ENCODE measurements at places on chromosomes 4 and X. TPM values are rescaled to one million over a fixed set of nuclear protein-coding genes. Genes with fewer than 3 reads are reported as not detected.

GRCh38 chr4:35982318-35982717 is 262.0 kb downstream of the ARAP2 start:
- no peak for DNase-seq

GRCh38 chrX:34884817-34885216 is 57.8 kb upstream of the FAM47B start:
- DNase-seq: no peak

DNA sequence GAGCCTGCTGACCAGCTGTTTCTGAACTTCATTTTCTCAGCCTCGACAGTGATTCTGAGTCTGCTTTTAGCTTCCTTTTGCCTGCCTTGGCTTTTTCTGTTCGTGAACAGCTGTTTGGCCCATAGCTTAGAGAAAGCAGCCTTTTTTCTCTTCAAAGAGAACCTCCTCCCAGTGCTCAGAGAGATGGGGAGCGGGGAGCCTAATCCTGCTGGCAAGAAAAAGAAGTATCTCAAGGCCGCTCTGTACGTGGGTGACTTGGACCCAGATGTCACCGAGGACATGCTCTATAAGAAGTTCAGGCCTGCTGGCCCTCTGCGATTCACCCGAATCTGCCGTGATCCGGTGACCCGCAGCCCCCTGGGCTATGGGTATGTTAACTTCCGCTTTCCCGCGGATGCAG is 756 bp downstream of the PABPC5 start:
- no peak for DNase-seq

DNA sequence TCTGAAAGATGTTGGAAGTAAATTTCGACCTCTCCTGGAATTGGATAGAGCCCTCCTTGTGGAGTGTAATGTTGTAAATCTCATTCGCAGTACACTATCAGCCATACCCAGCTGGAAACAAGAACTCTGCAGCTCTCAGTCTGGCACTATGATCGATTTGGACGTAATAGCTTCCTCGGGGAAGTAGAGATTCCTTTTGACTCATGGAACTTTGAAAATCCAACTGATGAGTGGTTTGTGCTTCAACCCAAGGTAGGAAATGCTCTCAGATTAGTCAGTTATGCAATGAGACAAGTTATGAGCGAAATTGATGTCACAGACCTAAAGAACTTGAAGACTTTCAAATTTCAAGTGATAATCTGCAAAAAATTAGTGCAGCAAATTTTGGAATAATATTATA is 103.9 kb downstream of the SYTL5 start:
- no peak for DNase-seq

GRCh38 chr4:77669946-77670590 is 64.4 kb downstream of the CXCL13 start:
- DNase-seq: no peak

GRCh38 chr4:185395238-185395955 is at the start of gene LRP2BP:
TSS of gene LRP2BP (minus strand) at chr4:185395924. CDS start at chr4:185378186, 17,738 bp downstream.
- DNase-seq: peak; percentile 12

DNA sequence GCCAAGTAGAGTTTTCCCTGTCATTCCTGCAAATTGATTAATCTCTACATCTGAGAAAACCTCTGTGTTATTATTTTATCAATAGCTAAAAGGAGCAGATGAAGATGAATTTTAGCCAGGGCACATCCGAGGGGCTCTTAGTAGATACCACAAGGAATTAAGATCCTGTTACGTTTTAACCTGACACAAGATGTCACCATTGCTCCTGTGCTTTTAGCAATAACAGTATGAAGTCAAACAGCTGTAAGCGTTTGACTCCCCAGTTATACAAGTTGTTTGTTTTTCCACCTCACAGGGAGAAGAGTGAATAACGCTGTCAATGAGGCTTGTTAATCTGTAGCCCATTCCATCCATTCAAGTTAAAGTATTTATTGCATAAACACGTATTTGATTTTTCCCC is 76.0 kb upstream of the AP1S2 start:
- no peak for DNase-seq

GRCh38 chrX:9759337-9759736 is 6.3 kb downstream of the GPR143 start:
- DNase-seq: no peak

GRCh38 chr4:25839687-25840086 is 23.1 kb downstream of the SEL1L3 start:
- DNase-seq: no peak

The KCTD8 gene
- polyA plus RNA-seq: not detected

The MAGEA9 gene
- not detected for polyA plus RNA-seq

The GPC3 gene
- polyA plus RNA-seq: not detected

The TEC gene
- polyA plus RNA-seq: 2.5 TPM

The CPE gene
- not detected for polyA plus RNA-seq

The NCBP2L gene
- polyA plus RNA-seq: not detected

The NPNT gene
- not detected for polyA plus RNA-seq

The GYPE gene
- 13.0 TPM for polyA plus RNA-seq

The ITGB1BP2 gene
- not detected for polyA plus RNA-seq
